Stimulated activated CD8-positive, alpha-beta memory T cell treated with anti-CD3 and anti-CD28 coated beads, Interleukin-7, amount 100 ng/mL, for 1 hour (primary cell): ENCODE measurements at places on chromosomes 12 and 14.

- peak; percentile 25 for DNase-seq
These were observed 43.1 kb downstream of the LLPH start for GRCh38 chr12:66087365-66087943.

- no peak for DNase-seq
These were observed 62.0 kb downstream of the SLC25A47 start for GRCh38 chr14:100384819-100385813.

- DNase-seq: no peak
These were observed 3.3 kb downstream of the FBXL14 start for GRCh38 chr12:1591034-1591433.

- no peak for DNase-seq
These were observed 222.3 kb downstream of the RAD51B start for GRCh38 chr14:68041876-68042354.

DNA sequence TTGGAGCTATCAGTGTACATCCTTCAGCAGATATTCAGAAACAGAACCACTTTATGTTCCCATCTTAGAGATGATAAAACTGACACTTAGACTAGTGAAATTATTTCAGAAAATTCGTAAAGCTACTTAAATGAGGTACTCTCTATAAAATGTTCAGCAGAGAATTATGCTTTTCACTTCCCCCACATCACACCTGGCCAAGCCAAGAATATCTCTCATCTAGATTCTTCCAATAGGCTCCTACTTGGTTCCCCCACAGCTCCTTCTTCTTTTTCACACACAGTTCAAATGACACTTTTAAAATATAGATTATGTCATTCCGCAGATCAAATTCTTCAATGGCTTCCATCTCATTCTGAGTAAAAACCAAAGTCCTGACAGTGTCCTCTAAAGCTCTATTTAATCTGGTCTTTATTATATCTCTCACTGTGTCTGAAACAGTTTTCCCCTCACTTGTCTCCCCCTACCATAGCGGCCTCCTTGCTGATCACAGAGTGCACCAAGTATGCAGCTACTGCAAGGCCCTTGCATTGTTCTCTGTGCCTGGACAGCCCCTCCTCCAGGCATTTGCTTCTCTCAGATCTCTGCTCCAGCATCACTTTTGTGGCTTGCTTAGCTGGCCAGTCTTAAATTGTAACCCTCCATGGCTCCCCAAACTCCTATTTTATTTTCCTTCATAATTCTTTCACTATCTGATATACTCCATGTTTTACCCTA, 736.8 kb upstream of the USP15 start:
- no peak for DNase-seq

DNA sequence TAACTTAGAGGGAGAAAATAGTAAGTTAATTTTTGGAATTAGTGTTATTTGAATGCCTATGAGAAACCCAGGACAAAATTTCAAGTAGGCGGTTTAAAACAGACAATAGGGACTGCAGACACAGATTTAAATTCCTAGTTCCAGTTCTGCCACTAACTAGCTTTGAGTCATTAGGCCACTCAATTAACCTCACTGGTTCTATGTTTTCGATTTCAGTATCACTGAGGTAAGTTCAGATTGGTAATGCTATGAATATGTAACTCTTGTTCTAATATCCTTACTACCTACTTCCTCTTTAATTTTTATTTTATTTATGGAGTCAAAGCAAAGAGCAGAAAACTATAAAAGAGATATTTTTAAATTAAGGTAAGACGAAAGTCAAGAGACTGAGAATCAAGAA, 52.6 kb downstream of the GALC start:
- DNase-seq: no peak

- DNase-seq: no peak
These were observed 234.8 kb downstream of the DUSP6 start for GRCh38 chr12:89117448-89118034.

- DNase-seq: no peak
These were observed 90.2 kb upstream of the USP44 start for GRCh38 chr12:95641299-95641952.

GRCh38 chr14:49977126-49977841, 84.4 kb downstream of the ARF6 start:
- no peak for DNase-seq

DNA sequence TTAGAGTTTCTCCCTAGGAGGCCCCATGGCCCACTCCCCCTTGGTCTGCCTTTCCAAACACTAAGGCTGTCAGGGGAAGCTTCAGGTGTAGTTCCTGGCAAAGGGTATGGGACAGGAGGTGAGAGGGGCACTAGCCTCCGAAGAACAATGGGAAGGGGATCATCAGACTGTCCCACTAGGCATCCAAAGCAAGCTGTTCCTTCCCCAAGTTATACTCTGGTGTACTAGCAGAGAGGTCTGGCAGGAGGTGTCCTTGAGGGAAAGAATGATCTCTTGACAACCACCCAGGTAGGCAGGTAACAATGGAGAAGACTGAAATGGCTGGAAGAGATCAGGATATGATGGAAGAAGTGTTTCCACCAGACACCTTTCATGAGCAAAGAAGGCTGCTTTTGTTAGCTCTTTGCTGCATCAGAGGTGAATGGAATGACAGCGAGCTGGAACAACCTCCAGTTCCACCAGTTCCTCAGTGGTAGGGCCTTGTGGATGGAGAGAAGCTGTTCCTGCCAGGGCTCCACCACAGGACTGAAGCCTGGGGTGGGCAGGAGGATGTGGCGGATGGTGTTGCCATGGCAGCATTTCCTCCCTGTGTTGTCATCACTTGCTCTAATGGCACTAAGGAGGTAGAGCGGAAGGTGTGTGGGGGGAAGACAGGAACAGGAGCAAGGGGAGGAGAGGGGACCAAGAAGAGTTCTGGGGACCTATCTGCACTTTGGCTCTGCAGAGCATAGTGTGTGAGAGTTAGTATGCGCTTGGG, 2.3 kb upstream of the AGAP2 start:
- peak; percentile 45 for DNase-seq

DNA sequence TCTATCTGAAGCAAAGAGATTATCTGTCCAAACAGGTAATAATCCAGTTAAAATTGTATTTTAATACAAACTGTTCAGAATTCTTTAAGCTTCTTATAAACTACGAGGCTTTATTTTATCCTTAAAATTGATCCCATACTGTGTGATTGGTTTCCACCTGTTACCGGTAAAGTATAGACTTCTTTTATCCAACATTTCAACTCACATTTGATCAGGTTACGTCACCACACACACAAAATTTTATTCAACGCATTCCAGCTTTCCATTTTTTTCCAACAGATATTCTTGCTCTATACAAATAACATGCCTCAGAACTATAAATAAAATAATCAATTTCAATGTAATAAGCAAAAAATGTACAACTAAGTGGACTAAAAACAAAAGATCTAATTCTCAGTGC, 4.5 kb downstream of the NOVA1 start:
- no peak for DNase-seq

DNA sequence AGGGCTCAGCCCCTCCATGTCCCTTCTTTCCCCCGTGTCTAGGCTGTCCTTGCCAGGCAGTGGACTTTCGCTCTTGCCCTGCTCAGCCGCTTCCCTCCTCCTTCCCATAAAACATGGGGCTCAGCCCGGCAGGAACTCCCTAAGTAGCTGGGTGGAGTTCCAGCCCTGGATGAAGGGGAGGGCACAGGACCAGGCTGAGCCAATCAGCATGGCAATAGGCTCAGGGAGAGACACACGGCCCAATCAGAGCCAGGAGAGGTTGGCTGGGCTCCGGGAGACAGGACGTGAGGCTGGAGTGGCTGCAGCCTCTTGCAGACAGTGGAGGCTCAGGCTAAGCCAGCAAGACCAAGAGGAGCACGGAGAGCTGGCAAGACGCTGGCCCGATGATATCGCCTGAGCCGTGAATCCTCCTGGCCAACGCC, 54.3 kb downstream of the GALNT9 start:
- no peak for DNase-seq

- DNase-seq: no peak
These were observed 34.1 kb downstream of the ABCB9 start for GRCh38 chr12:122932207-122932606.

GRCh38 chr12:26429070-26429691, 233.8 kb downstream of the SSPN start:
- DNase-seq: no peak

GRCh38 chr12:88723219-88723618, 142.9 kb upstream of the KITLG start:
- DNase-seq: no peak

DNA sequence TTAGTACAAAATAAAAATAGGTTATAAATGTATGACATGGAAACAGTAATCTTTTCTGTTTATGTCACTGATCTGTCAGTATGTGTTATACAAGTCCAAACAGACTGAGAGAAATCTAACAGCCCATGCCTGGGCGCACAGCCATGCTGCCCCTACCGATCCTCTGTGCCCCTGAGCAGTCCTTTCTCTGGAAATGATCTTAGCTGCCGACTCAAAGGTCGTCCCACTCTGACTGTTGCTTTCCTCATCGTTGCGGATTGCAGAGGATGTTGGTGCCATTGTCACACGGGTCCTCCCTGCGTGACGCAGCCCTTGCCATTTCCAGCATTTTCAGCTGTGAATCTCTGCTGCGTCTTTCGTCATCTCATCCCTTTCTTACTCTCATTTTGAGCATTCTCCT, 82.9 kb upstream of the DYNC1H1 start:
- no peak for DNase-seq

- no peak for DNase-seq
These were observed 29.8 kb upstream of the CDKN3 start for GRCh38 chr14:54366736-54367735.

DNA sequence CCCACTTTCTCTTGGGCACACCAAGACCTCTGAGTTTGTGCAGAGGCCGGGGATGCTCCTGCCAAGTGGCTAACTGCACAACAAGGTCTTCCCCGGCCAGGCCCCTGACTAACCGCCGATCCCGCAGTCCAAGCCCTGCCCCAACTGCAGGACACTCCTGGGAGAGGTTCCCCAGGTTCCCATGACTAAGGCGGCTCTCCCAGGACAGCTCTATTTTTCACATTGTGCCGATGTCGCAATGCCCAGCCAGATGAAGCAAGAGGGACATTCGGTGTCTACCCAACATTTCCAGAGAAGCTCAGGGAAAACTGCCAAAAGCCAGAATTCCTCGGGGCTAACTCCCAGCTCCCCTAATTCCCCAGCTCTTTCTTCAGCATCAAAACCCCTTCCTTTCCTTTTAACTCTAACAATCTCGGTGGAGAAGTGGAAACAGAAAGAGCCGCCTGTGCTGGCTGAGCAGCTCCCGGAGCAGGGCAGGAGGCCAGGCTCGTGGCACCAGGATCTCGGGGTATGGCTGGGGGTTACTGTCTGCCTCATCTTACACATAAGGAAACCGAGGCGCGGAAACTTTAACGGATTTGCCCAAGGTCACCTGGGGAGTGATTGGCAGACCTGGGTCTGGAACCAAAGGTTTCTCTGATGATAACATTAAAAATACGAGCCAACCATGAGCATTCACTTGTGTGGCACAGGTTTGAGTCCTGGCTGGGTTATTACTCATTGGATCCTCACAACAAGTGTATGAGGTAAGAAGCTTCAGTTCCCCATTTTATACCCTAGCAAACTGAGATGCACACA, 318.2 kb downstream of the BCL11B start:
- no peak for DNase-seq

GRCh38 chr14:65106736-65107135, 4.4 kb upstream of the MAX start:
- no peak for DNase-seq

- DNase-seq: no peak
These were observed 232.5 kb downstream of the SUDS3 start for GRCh38 chr12:118608770-118609344.

GRCh38 chr12:57069523-57069922, 9.1 kb downstream of the NEMP1 start:
- no peak for DNase-seq

DNA sequence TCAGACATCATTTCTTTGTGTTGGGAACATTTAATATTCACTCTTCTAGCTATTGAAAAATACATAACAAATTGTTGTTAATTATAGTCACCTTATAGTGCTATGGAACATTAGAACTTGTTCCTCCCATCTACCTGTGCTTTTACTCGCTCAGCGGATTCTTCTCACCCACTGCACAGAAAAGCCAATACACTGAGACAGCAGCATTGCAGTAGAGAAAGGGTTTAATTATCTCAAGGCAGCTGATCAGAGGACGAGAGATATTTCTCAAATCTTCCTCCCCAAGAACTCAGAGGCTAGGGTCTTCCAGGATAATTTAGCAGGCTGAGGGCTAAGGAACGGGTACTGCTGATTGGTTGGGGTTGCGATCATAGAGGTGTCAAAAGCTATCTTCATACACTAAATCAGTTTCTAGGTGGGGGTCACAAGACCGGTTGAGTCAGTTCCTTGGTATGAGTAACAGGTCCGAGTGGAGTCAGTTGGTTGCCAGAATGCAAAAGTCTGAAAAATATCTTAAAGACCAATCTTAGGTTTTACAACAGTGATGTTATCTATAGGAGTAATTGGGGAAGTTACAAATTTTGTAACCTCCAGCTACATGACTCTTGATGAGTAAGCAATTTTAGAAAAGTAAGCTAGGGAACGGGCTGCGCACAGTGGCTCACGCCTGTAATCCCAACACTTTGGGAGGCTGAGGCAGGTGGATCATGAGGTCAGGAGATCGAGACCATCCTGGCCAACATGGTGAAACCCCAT, 173.1 kb downstream of the FBXL14 start:
- no peak for DNase-seq

DNA sequence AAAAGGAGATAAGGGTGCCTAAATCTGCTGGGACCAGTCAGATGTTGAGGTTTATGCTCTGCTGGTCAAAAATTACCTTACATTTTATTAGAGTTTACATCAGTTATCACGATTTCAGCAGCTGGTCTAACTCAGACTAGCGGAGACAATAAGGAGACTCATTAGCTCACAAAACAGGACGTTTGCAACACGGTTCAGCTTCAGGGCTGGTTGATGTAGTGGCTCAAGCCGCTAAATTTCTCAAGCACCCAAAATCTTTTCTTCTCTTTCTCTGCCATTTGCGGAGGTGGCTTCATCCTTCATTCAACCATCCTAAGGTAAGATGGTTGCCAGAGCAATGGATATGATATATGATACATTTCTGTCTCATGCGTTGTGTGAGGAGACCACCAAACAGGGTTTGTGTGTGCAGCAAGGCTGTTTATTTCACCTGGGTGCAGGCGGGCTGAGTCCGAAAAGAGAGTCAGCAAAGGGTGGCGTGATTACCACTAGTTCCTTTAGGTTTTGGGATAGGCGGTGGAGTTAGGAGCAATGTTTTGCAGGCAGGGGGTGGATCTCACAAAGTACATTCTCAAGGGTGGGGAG, 30.3 kb upstream of the CLIP1 start:
- no peak for DNase-seq

DNA sequence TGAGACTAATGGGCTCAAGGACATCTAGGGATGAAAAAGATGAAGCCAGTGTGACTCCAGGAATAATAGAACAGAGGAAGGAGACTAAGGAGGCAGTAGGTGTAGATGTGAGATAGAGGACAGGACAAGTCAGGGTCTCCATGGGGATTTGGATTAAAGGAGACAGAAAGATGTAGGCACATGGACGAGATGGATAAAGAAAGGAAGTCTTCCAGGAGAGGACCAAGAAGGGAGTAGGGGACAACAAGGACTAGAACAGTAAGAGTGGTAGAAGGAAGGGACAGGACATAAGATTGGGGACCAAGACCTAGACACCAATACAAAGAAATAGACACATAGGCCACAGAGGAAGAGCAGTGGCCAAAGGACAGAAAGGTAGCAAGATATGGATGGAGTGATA, 7.1 kb upstream of the PCK2 start:
- DNase-seq: no peak
